ENCODE measurements at places on chromosomes 1 and 21.

GRCh38 chr1:2799811-2800663, 1.5 kb downstream of the TTC34 start:
- no peak for DNase-seq

- no peak for DNase-seq
Measured at GRCh38 chr1:14742181-14742980, 143.9 kb downstream of the KAZN start.

DNA sequence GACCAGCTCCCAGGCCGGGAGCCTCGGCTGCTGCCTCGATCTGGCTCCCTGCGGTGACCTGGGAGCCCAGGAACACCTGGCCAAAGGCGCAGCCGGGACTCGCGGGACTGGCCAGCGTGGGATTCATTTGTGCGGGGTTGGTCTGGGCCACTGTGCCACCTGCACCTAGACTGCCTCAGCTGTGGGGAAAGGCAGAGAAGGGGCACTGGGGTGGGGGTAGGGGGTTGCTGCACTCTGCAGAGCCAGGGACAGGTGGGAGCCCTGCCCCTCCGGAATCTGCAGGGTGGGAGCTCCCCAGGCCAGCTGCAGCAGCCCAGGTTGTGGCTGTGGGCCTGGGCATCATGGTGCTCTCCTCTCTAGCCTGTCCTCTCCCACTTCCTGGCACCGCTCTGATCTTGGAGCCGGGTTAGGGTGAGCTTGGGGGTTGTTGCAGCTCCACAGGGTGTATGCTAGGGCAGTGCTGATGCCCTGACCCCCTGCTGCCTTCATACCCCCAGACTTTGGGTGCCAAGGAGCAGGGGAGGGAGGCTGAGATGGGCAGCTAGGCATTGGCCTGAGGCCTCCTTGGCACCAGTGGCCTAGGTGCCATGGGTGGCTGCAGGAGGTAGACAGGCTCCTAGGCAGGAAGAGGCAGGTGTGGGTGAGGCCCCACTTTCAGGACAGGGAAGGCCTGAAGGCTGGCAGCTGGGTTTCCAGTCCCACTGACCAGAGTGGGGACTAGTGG, 57.5 kb upstream of the ETV3 start:
- no peak for DNase-seq

DNA sequence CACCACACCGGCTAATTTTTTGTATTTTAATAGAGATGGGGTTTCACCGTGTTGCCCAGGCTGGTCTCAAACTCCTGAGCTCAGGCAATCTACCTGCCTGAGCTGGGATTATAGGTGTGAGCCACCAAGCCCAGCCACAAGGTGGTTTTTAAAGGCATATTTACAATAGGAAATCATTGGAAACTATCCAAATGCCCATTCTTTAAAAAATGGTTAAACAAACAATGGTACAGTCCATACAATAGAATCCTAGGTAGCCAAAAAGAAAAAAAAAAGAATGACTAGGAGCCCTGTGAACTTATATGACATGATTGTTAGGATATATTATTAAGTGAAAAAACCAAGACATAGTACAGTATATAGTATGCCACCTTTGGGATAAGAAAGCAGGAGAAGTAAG, 5.3 kb downstream of the ATP2B4 start:
- DNase-seq, result no peak

DNA sequence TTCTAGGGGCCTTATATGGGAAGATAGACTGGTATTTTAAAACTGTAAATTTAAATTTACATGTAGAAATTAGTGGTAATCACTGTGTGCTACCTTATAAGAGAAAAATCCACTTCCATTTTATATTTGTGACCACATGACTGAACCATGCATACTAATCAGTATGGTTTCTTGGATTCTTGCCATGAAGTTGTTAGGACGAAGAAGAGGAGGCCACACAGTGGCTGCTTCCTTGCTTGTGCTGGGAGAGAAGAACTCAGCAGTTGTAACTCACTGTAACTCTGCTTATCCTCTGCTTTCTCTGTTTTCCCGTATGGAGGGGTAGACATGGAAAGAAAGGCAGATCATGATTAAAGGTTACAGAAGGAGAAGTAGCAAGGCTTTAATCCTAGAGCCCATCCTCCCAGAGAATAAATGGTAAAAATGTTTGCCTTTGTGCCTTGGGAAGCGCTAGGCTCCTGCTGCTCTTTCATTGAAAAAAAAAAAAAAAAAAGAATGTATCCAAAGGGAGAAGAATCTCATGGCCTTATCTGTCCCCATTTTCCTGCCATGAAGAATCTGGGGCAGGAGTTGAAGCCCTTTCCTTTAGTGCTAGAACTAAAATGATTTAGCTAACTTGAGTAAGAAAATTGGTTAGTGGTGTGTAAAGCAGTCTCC, 32.4 kb downstream of the KCTD3 start:
- DNase-seq, result no peak

- DNase-seq, result no peak
Measured at GRCh38 chr1:78370356-78370755, 120.4 kb upstream of the PTGFR start.

GRCh38 chr1:81585371-81585770, 215.4 kb upstream of the ADGRL2 start:
- DNase-seq, result no peak

DNA sequence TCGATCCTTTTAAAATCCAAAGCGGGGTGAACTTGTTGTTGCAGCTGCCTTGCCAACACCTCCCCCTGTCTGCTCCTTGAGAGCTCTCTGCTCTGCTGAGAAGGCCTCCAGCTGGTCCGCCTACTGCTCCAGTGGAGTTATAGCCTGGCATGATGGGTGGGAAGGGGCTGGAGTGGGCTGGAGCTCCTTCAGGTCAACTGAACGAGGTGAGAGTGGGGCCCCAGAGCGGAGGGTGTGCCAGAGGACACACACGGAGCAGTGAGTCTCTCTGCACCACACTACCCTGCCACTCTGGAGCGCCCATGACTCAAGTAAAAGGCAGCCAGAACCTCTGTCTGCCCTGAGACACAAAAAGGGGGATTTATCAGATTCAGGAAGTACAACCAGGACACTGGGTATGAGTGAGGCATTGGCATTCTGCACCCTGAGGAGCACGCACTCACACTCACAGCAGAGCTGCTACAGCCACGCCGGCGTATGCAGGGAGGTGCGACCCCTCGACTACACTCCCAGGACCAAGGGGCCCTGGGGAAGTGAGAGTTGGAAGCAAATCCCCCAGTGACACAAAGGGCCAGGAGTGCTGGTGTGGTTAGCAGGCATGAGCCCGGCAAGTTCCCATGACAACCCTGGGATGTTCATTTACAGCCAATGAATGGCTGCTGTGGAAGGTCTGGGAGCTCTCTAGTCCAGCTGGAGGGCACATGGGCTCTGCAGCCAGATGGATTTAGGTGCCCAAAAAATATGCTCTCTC, 28.0 kb upstream of the EVA1B start:
- no peak for DNase-seq

GRCh38 chr1:179781962-179782361, 38.9 kb downstream of the FAM163A start:
- DNase-seq, result no peak

GRCh38 chr1:224430511-224431113, 4.0 kb downstream of the WDR26 start:
- no peak for DNase-seq

DNA sequence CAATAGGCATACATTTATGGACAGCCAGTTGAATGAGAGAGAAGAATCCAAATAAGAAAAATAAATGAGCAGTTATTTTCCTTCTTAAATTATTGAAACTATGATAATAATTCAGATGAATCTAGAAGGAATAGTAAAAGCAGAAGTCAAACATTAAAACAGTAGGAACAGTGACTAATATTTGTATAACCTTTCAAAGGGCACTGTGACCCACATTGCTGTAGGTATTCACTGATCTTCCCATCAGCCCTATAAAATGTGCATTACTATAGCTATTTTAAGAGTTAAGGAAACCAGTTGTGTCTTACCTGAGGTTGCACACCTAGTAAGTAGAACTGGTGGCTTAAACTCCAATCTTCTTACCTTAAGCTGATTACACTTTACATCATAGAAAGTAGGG, 102.8 kb upstream of the ARTN start:
- DNase-seq, result no peak

GRCh38 chr1:13807209-13807608, 107.2 kb downstream of the PRDM2 start:
- DNase-seq, result no peak

DNA sequence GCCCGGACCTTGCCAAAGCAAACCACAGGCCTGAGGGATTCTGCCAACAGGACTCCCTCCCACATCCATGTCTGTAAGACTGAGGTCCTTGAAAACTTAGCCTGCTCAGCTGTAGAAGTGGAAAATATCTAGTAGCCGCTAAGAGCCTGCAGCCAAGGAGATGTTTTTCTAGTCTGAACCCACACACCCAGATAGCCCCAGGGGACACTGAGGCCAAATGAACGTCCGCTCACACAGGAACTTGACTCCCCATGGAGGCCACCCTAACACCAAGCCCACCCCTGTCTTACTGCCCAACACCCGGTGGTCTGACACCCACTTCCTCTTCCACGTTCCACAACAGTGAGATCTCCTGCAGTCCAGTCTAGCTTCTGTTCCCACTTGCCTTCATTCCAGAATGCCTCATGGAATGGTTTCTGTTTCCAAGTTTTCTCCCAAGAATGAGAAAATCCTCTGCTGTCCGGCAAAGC, 174.8 kb downstream of the PLPP3 start:
- no peak for DNase-seq

DNA sequence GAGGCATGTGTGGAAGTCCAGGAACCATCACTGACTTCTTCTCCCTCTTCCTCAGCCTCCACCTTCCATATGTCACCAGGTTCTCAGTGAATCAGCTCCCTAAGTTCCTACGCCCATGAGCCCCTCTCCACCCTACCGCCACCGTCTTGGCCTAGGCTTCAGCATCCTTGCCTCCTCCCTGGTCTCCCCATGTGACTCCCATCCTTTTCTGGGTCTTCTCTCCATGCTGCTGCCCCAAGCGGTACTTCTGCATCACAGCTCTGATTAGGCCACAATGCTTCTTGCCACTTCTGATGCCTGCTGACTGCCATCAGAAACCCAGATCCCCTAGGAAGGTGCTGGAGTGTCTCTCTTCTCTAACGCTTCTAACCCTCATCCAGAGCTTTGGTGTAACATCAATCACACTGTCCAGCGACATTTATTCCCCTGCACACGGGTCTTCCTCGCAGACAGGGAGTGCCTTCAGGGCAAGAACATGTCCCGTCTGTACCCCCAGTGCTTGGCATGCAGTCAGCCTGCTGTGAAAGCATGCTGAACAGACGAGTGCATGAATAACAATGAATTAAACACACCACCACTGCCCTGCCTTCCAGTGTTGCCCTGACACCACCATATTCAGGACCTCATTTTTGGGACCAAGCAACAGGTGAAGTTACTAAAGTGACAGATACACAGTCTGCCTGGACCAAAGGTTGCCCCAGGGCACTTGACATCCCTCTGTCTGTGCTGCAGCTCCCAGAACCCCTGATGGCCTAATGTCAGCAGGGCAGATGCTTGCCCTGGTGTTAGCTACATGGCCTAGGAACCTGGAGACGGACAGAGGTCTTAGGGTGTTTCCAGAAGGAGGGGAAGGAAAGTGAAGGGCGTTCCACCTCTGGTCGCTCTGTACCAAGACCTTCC, 158.7 kb upstream of the EDN2 start:
- no peak for DNase-seq

DNA sequence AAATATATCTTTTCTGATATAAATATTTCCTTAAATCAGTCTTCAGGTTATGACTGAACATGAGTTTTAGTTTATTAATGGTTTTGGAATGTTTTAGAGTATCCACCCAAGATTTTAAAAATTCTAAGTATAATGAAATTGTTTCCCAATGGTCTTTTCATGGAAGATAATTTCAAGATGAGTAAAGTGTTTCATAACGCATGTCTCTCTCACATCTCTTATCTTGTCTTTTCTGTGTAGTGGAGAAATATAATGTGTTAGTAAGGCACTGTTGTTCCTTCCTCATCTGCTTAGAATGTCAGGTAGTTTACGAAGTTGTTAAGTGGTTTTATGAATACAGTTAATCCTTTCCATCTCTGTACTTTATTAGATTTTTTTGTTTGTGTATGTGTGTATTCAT, 49.6 kb downstream of the PLA2G4A start:
- DNase-seq, result no peak

DNA sequence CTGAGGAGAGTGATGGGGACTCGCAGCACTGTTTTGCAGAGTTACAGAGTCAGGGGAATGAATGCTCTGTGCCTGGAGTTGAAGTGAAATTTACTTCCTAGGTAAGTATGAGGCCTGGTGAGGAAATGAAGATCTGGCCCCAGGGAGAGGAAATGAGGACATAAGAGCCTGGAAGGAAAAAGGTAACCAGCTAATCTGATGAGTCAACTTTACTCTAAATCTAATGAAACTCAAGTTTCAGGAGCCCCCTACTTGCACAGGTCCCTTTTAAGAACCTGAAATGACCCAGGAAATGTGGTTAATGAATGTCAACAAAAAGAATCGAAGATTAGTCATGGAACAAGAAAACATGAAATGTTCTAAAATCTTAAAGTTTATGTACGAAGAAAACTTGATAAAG, 599.0 kb downstream of the AGBL4 start:
- DNase-seq, result no peak

DNA sequence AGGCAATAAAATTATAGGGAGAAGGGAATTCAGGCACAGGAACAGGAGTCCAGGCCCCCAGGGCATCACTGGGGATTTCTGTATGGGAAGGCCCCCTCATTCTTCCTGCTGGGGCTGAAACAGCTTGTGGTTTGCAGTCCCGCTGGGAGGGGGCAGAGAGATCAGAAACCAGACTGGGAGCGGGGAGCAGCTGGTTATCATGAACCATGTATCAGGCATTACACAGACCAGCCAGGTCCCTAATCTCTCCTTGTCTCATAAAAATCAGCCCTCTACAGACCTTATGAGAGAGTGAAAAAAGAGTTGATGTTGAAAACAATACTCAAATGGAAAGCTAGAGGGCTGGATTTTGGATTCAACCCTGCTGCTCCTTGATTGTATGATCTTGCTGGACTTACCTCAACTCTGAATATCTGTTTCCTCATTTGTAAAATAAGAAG, 93.4 kb upstream of the F3 start:
- DNase-seq, result no peak

DNA sequence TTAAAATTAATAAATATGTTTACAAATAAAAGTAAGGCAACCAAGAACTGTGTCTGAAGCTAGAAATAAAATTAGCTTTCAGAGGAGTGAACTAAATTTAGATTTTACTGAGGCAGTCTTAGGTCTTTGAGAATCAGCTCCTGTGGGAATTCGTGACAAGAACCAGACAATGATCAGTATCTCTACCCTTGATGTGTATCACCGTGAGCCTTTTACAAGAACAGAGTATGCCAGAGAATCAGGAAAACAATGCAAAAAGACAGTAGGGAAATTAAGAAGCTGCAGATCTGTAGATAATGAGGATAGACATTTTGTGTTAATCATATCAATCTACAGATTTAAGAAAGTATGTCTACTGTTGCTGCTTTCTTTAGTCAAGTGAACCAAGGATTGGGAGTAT, 351.0 kb downstream of the COL11A1 start:
- no peak for DNase-seq

DNA sequence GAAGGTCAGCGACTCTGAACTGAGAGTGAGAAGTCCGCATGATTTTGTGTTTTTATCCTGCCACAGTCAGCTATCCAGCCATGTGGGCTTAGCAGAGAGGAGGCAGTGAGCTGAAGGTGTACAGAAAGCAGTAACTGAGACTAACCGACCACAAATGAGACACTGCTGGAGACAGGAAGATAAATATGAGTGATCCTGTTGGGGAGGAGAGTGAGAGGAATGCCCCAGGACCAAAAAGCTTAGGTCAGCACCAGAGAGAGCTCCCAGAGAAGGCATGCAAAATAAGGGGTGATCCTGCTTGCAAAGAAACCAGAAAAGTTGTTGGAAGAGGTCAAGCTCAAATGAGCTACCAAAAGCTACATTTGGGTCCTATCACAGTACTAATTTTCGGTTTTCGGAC, 63.7 kb downstream of the HLCS start:
- no peak for DNase-seq

- DNase-seq, result no peak
Measured at GRCh38 chr1:79667848-79668696, 661.5 kb upstream of the ADGRL4 start.

Data from stimulated activated CD8-positive, alpha-beta memory T cell treated with anti-CD3 and anti-CD28 coated beads, Interleukin-4, amount 100 ng/mL, for 1 hour (primary cell).